ENCODE measurements at places on chromosomes 1 and 21.
A peak's percentile ranks its signal among the peaks of the same experiment; 100 is the strongest.

DNA sequence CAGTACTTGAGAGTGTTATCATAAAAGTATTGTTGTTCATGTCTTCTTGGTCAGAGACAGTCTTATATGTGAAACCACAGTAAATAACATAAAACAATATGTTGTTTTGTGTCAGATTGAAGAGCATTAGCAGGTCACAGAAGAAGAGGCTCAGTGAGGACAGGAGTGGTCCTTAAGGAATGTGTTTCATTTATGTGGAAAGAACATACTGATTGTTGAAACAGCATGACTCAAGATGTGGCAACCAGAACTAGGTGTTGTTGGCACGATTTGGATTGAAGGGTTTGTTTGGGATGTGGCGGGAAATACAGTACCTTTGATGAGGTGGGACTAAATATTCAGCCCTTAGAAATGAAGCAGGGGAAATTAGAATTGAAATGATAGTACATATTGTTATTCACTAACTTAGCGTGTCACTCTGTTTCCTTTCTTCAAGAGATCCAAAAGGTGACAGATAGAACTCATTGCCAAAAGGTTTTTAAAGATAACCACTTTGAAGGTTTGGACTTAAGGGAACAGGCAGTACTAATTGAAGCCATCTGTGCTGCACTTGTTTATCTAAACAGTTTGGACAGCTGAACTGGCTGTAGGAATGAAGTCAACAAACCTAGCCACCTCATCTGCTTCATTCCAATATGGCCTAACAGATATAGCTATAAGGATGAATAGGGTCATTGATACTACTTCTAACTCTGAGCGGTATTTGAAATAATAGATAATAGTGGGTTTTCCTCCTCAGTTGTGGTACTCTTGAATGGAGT is 14.4 kb downstream of the RALGPS2 start:
- H3K4me3 ChIP-seq: no peak overlapping the region
- DNase-seq: no peak
- H3K27ac ChIP-seq: no peak overlapping the region
- no peaks in the 10 kb centered on the region for H3K36me3 ChIP-seq

GRCh38 chr1:239868058-239868832 is 223.4 kb upstream of the FMN2 start:
- no peak overlapping the region for H3K4me3 ChIP-seq
- no peak for DNase-seq
- H3K36me3 ChIP-seq: no peaks in the 10 kb centered on the region

DNA sequence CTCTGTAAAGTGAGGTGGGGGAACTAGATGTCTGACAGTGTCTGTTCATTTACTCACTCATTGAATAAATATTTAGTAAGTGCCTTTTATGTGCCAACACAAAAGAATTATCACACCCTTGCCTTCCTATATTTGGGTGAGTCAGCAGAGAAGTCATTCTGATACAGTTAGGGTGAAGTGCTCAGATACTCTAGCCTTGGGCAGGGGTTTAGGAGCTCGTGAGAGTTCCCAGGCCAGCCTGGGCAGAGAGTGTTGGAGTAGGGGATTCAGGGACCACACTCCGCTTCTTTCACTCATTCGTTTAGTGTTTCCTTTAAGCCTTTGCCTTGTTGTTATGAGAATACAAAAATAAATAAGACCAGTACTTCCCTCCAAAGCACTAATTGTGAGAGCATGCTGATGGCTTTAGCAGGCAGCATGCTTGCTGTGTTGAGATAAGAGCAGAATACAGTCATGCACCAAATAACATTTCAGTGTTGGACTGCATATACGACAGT is 83.9 kb downstream of the DYRK1A start:
- H3K27ac ChIP-seq: peak overlapping the region; percentile 69
- no peaks in the 10 kb centered on the region for H3K27me3 ChIP-seq
- peaks cover 4% of the 10 kb centered on the region for H3K4me1 ChIP-seq
- H3K4me3 ChIP-seq: no peak overlapping the region
- peaks cover 2% of the 10 kb centered on the region for H3K36me3 ChIP-seq

DNA sequence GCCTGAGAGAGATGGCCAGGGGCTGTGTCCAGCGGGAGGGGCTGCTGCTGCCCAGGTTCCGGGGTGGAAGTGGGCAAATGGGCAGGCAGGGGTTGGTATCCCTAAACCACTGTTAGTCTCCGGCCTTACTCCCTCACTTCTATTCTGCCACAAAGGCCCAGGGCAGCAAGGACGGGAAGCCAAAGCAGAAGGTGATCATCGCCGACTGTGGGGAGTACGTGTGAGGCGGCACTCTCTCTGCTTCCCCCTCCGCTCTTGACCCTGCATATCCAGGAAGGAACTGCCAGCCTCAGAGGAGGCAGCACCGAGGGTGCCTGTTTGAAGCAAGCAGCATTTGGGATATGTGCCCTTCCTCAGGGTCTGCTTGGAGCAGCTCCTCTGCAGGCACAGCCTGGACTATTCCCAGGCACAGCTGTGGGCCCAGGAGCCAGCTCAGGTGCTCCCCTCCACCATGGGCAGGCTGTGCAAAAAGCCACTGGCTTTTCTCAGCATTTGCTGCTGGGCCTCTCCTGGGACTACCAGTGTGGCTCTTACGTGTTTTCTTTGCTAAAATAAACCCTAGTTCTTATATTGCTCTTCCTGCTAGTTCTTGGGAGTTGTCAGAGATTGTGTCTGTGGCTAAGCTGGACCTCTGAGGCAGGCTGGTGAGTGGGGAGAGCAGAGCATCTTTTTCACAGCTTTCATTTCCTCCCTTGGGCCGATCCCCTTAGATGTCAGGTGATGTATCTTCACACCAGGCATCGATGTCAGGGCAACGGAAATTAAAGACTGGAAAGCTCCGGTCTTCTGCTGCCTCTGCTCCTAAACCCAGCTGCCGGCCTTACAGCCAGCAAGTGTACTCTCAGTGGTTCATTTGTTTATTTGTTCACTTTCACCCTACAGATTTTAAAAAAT is 14.7 kb downstream of the PPIE start:
- peaks cover 96% of the 10 kb centered on the region for H3K36me3 ChIP-seq
- no peaks in the 10 kb centered on the region for H3K4me1 ChIP-seq
- H3K27me3 ChIP-seq: no peaks in the 10 kb centered on the region
- no peak overlapping the region for H3K4me3 ChIP-seq
- H3K27ac ChIP-seq: no peak overlapping the region

GRCh38 chr1:46613661-46614603 is 2.7 kb downstream of the MOB3C start:
- no peaks in the 10 kb centered on the region for H3K27me3 ChIP-seq
- DNase-seq: peak; percentile 72
- peaks cover 39% of the 10 kb centered on the region for H3K36me3 ChIP-seq
- H3K4me3 ChIP-seq: peak overlapping the region; percentile 25

GRCh38 chr1:38392861-38393260 is 346.3 kb upstream of the POU3F1 start:
- no peaks in the 10 kb centered on the region for H3K27me3 ChIP-seq
- no peaks in the 10 kb centered on the region for H3K36me3 ChIP-seq
- no peak overlapping the region for H3K4me3 ChIP-seq
- peaks cover 9% of the 10 kb centered on the region for H3K4me1 ChIP-seq
- no peak for DNase-seq
- H3K27ac ChIP-seq: no peak overlapping the region

GRCh38 chr1:244191581-244191980 is 140.5 kb downstream of the ZBTB18 start:
- no peak overlapping the region for H3K4me3 ChIP-seq
- H3K36me3 ChIP-seq: no peaks in the 10 kb centered on the region
- DNase-seq: no peak
- H3K27me3 ChIP-seq: no peaks in the 10 kb centered on the region
